ACHN (cell line): ENCODE measurements at places on chromosomes 7 and 10.
A peak's percentile ranks its signal among the peaks of the same experiment; 100 is the strongest.

DNA sequence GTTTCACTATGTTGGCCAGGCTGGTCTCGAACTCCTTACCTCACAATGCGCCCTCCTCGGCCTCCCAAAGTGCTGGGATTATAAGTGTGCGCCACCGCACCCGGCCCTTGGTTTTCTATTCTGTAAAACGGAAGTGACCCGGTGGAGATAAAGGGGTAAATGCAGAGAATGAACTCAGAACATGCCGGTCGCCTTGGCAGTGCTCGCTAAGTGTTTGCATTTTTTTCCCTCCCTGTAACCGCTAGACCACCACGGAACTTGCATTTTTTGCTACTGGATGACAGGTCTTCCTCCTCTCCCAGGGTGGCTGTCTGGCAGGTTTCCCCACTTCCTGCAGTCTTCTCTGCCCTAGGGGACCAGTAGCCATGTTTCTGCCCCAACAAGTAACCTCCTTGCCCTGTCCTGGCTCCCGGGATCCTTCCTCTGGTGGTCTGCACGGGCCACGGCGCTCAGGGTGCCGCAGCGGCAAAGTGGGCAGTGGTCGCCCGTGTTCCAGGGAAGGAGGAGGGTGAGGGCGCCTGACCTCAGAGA lies 18.8 kb upstream of the GNA12 start:
- DNase-seq: peak; percentile 37

GRCh38 chr10:131271966-131272365 lies 39.6 kb downstream of the TCERG1L start:
- DNase-seq: no peak

- peak; percentile 27 for DNase-seq
Observed at GRCh38 chr10:92241158-92241500, 49.7 kb downstream of the CPEB3 start.

DNA sequence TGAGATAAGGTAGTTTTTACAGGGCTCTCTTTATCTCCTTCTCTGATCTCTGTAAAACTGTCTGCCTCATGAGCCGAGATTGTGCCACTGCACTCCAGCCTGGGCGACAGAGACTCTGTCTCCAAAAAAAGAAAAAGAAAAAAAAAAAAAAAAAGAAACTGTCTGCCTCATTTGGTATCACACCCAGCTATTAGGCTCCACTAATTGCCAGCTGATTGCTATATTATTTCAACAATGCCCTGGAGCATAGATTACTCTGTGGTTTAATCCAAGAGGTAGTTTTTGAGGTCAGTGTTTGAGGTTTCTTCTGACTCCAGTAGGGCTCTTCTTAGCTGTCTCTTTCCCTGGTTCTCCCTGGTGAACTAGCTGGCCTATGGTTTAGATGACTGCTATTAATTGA lies 268.1 kb upstream of the PLPP4 start:
- DNase-seq: no peak

- DNase-seq: no peak
Observed at GRCh38 chr10:35453855-35454532, 117.7 kb downstream of the CCNY start.

DNA sequence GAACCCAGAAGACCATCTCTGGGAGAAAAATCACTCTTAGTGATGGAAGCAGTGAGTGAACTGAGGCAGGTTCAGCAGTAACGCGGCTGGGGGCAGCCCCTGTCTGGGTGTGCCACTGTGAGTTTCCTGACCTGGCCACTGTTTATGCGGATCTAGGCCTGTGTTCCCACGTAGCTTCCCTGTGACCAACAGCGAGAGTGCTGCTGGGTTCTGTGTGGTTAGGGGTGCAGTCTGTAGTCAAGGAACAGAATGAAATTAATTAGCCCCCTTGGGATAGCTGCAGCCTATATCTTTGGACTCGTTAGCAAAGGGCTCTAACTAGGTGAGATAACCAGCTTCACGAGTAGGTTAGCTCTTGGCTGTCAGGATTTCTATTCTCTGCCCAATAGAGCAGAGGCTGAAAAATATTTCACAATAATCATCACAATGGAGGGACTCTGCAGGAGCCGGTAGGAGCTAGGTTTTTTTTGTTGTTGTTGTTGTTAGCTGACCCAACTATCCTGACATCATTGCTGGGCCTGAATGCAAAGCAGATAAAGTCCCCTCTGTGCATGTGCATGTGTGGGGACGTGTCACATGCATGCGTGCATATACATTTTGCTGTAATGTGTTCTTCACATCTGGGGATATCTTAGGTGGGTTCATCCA lies 164.9 kb downstream of the TMEM178B start:
- DNase-seq: no peak

DNA sequence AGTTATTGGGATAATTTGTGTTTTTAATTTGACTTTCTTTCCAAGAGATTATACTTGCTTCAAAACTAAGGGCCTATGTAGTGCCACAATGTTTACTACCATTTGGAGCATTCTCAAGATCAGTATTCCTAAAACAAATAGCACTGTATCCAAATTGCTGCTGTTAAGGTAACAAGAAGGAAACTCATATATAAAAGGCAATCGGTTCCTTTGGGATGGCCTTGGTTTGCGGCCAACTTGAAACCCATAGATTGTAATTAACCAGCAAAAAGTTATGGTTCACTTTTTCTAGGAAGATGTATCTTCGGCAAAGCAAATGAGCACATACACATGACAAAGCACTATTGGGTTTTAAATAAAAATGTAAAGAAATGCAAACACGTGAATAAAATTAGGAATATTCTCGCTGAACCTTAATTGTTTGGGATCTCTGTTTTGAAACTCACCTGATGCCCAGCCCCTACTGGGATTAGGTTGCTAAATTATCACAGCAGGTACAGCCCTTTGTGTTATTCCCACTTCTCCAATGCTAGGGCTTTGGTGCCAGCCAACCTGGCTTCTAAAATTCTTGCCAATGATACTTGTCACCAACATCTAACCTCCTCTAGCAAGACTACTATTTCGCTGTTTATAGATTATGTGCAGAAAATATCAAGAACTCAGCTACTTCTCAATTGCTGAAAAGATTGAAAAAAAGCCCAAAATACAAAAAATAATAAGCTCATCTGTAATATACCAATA lies 16.0 kb downstream of the CDNF start:
- no peak for DNase-seq

DNA sequence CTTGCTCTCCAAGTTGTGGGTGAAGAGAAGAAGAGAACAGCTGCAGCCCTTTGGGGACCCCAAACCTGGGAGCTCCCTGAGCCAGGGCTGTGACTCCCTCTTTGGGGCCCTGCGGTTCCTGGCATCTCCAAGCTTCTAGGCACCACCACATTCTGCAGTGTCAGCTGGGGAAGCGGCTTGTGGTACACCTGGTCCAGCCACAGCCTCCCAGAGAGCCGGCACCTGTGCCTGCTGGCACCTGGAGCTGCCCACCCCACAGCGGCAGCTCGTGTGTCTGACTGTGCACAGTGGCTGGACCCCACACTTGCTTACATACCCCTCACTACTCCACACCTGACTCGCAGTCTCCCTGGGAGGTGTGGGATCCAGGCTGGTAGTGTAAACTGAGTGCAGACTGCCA lies 23.5 kb downstream of the FAM241B start:
- DNase-seq: no peak

GRCh38 chr10:106931853-106932249 lies 232.7 kb downstream of the SORCS1 start:
- DNase-seq: no peak

GRCh38 chr10:16674147-16674703 lies 143.0 kb downstream of the RSU1 start:
- DNase-seq: no peak

DNA sequence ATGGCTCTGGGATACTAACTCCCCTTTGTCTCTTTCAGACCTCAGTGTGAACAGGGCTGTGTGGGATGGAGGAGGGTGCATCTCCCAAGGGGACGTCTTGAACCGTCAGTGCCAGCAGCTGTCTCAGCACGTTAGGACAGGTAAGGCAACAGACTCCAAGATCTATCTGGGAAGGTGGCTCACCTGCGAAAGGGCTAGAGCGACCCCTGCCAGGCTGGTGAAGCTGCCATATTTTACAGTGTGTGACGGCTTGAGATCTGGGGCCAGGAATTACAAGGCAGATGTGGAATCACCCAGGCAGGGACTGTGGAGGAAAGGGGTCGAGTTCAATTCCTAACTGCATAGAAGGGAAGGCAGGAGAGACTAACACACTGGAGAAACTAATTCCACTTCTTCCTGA lies 11.2 kb downstream of the MUC17 start:
- no peak for DNase-seq

GRCh38 chr10:88826388-88826787 lies 23.9 kb downstream of the LIPM start:
- DNase-seq: no peak

- DNase-seq: peak; percentile 66
Observed at GRCh38 chr10:70832852-70833528, 17.2 kb downstream of the SGPL1 start.

DNA sequence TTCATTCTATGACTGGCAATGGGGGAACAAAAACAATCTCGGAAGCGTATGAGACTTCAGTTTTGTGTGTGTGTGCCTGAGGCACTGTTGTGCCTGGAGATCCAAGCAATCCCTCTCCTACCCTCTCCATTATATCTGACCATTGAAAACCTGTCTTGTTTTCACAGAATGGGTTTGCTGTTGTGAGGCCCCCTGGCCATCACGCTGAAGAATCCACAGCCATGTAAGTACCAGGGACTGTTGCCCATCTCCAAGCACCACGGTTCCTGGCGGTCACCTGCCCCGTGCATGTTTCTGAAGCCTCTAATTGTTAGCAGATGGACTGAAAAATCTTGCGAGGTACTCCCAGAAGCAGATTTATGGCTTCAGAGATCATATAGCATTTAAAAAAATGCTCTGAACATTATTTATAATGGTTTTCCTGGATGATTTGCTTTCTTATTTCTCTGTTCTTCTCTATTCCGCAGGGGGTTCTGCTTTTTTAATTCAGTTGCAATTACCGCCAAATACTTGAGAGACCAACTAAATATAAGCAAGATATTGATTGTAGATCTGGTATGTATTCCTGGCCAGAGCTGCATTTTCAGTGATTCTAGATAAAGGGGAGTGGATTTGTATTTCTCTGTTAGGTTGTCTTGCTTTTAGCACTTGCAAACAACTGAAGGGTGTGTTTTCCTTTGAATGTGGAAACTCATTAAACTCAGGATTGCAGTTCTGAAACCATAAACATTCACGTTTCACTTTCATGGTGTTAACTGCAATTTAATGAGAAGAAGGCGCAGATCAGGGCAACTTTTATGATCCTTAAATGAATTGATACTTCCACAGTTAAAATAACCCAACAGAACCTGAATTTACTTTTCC lies 288.2 kb downstream of the TWIST1 start:
- DNase-seq: no peak

- DNase-seq: no peak
Observed at GRCh38 chr10:127302343-127302742, 106.0 kb upstream of the INSYN2A start.

GRCh38 chr10:59688921-59689351 lies 20.7 kb downstream of the SLC16A9 start:
- DNase-seq: no peak

GRCh38 chr7:34109936-34110780 lies 204.8 kb downstream of the BMPER start:
- DNase-seq: no peak

- no peak for DNase-seq
Observed at GRCh38 chr10:44910602-44911001, 535 bp upstream of the TMEM72 start.

GRCh38 chr7:97215556-97215955 lies 98.1 kb downstream of the SDHAF3 start:
- no peak for DNase-seq

DNA sequence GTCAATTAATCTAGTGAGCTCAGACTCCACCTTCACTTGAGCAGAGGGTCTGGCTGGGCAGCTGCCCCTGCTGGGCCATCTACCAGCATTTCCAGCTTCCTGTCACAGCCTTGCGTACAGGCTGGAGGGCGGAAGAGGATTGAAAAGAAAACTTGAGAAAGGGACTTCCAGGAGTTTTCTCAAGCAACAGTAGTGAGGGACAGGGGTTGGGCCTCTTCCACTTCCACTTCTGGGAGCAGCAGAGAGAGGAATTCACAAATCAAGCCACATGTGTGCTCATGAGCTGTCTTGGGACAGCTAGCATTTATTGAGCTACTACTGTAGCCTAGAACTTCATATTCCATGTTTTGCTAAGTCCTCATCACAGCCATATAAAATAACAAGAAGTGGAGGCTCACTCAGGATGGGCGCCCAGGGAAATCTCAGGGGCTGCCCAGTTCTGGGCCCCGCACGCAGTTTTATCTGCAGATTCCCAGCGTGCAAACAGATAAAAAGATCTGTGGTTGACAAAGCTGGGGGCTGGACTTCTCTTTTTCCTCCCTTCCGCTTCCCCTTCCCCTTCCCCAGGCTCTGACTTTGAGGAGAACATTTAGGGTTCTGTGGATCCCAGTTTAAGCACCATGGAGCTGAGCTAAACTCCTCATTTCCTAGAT lies 135.8 kb downstream of the RGS10 start:
- DNase-seq: no peak

GRCh38 chr10:82908751-82909150 lies 1033.8 kb downstream of the NRG3 start:
- DNase-seq: no peak

- DNase-seq: no peak
Observed at GRCh38 chr10:91219371-91220193, 881 bp upstream of the PCGF5 start.

DNA sequence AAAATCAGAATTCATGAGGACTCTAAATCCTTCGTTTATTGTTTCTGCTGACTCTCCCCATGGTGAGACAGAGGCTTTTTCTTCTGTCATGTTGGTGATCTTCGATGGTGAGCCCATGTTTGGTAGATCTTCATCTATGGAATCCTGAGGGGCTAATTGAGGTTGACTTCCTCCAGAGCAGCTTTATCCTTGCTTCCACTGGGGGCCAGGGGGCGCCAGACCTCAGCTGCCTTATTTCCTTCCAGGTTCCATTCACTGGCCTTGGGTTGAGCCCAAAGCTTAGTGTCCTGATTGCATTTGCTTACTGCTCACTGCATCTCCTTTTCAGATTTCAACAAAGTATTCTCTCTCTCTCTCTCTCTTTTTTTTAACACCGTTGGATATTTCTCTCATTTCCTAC lies 80.7 kb downstream of the GCC1 start:
- peak; percentile 41 for DNase-seq

- peak; percentile 79 for DNase-seq
Observed at GRCh38 chr10:20040012-20040411, 223.8 kb downstream of the PLXDC2 start.

- no peak for DNase-seq
Observed at GRCh38 chr10:77177589-77177988, 460.0 kb downstream of the KCNMA1 start.

DNA sequence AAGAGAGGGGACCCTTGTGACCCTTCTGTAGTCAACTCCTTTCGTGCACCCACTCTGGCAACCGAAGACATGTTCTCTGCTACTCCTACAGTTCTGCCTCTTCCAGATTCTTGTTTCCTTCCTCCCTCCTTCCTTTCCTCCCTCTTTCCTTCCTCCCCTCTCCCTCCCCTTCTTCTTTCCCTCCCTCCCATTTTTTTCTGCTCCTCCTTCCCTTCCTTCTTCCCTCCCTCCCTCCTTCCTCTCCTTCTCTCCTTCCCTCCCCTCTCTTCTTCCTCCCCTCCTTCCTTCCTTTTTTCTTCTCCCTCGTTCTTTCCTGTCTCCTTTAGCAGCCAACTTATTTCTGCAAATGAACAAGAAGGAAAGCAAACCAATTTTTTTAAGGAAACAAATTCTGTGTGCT lies 111.5 kb downstream of the NPTX2 start:
- DNase-seq: no peak

- peak; percentile 22 for DNase-seq
Observed at GRCh38 chr10:95756041-95756761, at the start of gene ENTPD1. TSS of gene ENTPD1 (plus strand) at chr10:95756163. CDS start at chr10:95756240, 77 bp downstream.
